ENCODE measurements at places on chromosomes 13 and 19.

GRCh38 chr13:23357349-23357748 lies 76.2 kb downstream of the SACS start:
- no peak for DNase-seq

DNA sequence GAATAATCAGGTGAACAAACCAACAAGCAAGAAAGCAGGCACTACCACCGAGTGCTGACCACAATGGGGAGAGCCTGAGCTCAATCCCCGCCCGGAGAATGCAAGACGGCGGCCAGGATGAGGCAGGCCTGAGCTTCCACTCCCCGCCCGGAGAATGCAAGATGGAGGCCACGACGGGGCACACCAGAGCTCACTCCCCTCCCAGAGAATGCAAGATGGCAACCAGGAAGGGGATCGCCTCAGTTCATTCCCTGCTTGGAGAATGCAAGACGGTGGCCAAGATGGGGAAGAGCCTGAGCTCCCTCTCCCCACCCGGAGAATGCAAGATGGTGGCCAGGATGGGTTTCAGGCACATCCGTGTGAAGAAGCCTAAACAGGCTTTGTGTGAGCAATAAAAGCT lies 24.7 kb upstream of the MIER2 start:
- DNase-seq: no peak

- no peak for DNase-seq
These were observed 165.4 kb downstream of the FLT1 start for GRCh38 chr13:28329395-28330158.

- DNase-seq: no peak
These were observed 335.2 kb downstream of the MYO16 start for GRCh38 chr13:108964606-108965005.

DNA sequence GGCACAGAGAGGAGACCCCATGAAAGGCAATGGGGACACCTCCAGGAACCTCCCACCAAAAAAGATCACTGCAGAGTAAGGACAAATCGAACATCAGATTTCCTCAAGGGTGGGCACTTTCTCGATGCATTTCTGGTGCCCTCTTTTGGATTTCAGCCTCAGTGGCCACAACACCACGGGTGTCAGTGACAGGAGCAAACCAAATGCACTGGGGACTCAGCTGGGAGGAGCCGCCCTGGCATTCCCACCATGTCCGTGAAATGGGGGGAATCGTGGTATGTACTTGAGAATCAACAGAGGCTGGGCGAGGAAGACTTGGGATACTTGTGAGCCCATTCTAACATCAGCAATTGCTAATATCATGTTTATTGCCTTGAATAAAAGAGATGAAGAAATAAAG lies 16.3 kb downstream of the FAM187B start:
- no peak for DNase-seq

- DNase-seq: no peak
These were observed 52.0 kb downstream of the EPS15L1 start for GRCh38 chr19:16419669-16420335.

DNA sequence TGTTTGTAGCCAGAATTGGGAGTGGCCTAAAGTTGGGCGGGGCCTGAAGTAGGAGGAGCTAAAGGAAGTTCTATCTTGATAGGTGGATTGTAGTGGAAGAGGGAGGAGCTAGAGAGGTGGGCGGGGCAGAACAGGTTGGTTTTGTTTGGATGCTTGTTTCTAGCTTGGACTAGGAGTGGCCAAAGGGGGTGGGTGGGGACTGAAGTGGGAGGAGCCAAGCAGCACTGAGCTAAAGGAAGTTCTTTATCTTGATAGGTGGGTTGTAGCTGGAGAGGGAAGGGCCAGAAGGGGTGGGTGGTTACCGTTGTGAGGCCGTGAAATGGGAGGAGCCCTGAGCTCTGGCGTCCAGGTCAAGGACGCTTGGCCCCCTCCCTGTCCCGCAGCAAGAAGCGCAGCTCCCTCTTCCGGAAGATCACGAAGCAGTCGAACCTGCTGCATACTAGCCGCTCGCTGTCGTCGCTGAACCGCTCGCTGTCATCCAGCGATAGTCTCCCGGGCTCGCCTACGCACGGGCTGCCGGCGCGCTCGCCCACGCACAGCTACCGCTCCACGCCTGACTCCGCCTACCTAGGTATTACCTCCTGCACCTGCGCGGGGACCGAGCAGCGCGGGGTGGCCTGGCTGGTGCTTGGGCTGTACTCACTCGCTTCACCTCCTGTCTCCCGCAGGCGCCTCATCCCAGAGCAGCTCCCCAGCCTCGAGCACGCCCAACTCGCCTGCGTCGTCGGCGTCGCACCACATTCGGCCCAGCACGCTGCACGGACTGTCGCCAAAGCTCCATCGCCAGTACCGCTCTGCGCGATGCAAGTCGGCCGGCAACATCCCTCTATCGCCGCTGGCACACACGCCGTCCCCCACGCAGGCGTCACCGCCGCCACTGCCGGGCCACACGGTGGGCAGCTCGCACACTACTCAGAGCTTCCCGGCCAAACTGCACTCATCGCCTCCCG lies 8.0 kb downstream of the DNASE2 start:
- DNase-seq: peak; percentile 30

DNA sequence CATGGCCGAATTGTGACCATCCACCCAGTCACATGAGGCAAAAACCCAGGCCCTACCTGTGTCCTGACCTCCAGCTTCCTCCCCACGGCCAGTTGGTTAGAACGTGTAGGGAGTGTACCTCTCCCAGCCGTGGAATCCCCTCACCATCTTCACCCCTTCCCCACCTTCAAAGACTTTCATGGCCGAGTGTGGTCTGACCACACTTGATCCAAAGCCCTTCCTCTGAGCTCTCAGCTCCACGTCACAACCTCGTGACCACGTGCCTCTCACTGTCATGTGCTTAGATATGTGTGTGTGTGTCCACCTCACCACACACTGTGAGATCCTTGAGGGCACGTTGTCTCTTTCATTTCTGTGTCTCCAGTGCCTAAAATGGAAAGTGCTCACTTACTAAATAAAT lies 48.6 kb upstream of the UBE2L5 start:
- no peak for DNase-seq

DNA sequence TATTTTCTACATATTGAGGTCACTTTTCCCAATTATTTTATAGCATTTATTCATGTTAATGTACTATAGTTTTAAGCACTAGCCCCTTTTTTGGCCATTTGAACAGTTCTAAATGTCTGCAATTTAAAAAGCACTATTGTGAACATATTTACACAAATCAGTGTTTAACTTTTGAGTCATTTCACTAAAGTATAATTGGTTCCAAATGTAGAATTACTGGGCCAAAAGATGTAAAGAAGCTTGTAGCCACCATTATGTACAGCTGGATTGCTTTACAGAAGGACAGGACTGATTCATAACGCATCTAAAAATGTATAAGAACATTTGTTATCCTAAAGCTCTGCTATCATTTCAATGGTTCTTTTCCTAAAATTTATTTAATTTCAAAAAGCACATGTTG lies 16.6 kb upstream of the ATP12A start:
- DNase-seq: no peak

- peak; percentile 61 for DNase-seq
These were observed at the start of gene ZNF580 for GRCh38 chr19:55640577-55641425. Gene ZNF580 (plus strand): TSS chr19:55641002. CDS start chr19:55642509, 1,507 bp downstream.

GRCh38 chr13:37869756-37870488 lies at the start of gene TRPC4:
Gene TRPC4 (minus strand): TSS chr13:37869772. CDS start chr13:37783333, 86,439 bp downstream.
- no peak for DNase-seq

DNA sequence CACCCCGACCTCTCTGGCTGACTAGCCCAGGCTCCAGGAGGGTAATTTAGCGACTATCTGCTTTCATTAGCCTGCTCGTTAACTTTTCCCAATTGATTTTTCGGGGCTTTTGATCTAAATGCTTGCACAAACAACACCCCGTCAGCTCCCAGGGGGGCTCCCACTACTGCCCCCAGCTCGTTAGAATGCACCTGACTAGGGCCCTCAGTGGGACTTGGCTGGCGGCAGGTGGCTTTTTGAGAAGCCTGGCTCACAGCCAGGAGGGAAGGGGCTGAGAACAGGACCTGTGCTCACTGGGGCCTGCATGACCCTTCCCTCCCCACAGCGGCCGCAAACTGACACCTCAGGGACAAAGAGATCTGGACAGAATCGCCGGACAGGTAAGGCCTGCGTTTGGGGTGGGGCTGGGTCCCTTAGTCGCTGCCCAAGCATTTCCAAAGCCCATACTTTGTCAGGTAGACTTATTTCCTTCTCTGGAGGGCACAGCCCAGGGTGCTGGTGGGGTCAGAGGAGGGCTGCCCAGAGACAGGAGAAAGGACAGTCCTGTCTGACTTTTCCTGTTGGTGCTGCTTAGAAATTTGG lies 7.6 kb upstream of the CD79A start:
- DNase-seq: no peak

DNA sequence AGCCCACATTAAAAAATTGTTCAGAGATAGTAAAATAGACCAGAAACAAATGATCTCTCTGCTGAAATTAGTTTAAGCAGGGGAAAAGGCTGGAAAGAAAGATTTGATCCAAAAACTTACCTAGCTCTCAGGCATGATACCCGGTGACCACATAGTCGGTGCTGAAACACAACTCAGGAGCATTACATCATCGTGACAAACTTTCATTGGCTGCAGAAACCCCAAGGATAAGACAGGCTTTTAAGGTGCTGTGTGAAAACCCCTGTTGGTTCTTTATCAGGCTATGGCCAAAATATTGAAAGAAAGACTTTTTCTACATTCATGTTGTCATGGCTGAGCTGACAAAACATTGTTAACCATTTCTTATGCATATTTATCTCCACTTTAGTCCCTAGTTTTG lies 171.7 kb upstream of the KLF12 start:
- no peak for DNase-seq

DNA sequence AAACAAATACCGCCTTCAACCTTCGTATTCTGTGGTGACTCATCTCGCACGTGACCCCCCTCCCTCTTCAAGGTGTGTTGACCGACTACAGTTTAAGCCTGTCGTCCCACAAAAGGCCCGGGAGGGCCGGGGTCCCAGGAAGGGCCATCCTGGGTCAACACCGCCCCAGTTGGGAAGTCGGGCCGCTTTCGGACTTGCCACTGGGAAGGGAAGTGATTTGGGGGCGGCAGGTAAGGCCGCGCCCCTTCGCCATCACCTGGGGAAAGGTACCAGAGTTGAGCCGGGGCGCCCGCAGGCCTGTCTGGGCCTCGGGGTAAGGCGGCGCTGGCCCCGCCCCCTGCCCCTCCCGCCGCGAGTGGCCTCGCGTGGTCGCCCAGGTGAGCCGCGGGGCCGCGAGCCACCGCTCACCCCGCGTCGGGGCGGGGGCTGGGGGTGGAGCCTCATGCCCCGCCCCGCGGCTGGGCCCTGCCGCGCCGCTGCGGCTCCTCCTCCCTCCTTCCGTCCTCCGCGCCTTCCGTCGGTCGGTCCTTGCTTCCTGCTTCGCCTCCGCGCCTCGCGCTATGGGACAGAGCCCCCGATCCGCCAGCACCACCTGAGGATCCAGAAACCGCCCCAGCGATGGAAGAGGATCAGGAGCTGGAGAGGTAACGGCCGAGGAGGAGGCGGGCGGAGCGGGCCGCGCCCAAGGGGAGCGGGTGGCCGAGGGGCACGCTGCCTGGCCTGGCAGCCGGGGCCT lies at the start of gene POLR1D:
Gene POLR1D, plus strand, starts transcription at position 527 of the 736 bp plus-strand sequence. Its CDS starts 92 bp downstream, at position 619.
- peak; percentile 47 for DNase-seq

- DNase-seq: no peak
These were observed 13.6 kb upstream of the HMGB1 start for GRCh38 chr13:30479154-30479882.

DNA sequence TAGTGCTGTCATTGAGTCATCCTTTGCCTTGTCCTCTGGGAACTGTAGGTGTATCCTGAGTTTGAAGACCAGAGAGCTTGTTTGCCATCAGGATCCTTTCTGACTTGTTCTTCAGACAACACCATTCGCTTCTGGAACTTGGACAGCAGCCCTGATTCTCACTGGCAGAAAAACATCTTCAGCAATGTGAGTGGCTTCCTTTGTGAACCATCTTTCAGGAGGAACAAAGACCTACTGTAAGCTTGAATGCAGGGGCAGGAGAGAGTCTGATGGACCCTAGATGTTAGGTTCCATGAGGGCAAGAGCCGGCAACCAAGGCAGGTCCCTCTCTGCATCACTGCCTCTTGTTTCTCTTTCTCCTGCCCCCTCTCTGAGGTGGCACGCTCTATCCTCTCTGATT lies 26.7 kb downstream of the WDR62 start:
- no peak for DNase-seq

- DNase-seq: no peak
These were observed 43.4 kb downstream of the COL4A2 start for GRCh38 chr13:110350509-110350908.

- no peak for DNase-seq
These were observed 4.1 kb downstream of the ATP8A2 start for GRCh38 chr13:25375727-25376358.

- no peak for DNase-seq
These were observed at the start of gene GPC6 for GRCh38 chr13:93226623-93227279. Gene GPC6 (plus strand): TSS chr13:93226807.

GRCh38 chr13:35814605-35815011 lies 316.6 kb downstream of the DCLK1 start:
- DNase-seq: no peak

DNA sequence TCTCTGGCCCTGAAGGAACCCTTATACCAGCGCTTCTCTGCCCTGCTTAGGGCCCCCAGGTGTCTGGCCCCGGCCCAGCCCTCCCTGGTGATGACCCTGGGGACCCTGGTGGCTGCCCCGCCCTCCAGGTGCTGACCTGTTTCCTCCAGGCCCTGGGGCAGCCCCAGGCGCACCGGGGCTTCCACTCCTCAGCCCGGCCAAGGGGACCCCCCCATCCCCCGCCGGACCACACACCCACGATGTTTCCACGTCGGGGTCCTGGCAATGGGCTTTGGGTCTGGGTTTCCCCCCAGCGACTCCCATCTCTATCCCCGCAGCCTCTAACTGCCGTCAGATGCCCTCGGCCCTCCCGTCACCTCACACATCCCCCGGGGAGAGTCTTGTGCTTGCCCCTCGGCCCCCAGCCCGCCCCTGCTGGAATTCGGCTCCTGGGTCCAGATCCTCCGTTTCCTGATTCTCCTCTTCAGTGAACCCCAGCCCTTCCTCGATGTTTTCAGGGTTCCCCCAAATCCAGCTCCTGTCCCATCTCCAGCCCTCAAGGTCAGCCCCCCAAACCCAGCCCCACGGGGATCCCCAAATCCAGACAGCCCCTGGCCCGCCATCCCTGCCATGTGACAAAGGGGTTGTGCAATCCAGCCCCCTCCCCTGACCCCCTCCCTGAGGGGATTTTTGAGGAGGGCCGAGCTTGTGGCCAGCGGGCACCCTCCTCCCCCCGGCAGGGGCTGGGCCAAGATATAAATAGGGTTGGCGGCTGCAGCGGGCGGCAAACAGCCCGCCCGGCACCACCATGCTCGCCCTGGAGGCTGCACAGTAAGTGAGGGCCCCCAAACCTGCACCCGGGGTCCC lies at the start of gene SPIB:
Gene SPIB, plus strand, starts transcription at position 763 of the 846 bp plus-strand sequence. Its CDS starts 25 bp downstream, at position 788.
- no peak for DNase-seq

- DNase-seq: no peak
These were observed 43.2 kb downstream of the ARHGEF7 start for GRCh38 chr13:111158136-111158805.

GRCh38 chr19:869245-870177 lies 10.0 kb downstream of the CFD start:
- DNase-seq: no peak

DNA sequence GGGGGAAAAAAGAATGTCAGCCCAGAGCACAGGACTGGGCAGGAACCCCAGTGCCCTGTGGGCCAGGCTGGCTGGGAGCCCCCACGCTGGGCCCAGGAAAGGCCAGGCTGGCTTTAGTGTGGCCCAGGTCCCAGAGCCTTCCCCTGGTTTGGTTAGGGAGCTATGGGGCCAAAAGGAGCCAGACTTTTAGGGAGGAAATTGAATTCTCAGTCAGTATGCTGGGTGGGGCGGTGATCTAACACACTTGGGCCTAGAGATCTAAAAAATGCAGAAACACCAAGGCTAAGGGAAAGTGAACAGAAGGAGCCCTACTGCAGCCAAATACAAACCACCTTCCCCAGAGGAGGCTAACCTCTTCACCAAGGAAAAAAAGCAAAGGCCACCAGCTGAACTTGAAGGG lies 137.5 kb downstream of the CRYL1 start:
- no peak for DNase-seq

GRCh38 chr13:114048443-114048842 lies 74.6 kb upstream of the C13orf46 start:
- no peak for DNase-seq

Data from activated CD4-positive, alpha-beta T cell treated with anti-CD3 and anti-CD28 coated beads for 24 hours (primary cell).